ENCODE measurements at places on chromosomes 6 and 20.
A peak's percentile ranks its signal among the peaks of the same experiment; 100 is the strongest.

GRCh38 chr6:169998457-169998856, 247.0 kb downstream of the ERMARD start:
- DNase-seq, result no peak

DNA sequence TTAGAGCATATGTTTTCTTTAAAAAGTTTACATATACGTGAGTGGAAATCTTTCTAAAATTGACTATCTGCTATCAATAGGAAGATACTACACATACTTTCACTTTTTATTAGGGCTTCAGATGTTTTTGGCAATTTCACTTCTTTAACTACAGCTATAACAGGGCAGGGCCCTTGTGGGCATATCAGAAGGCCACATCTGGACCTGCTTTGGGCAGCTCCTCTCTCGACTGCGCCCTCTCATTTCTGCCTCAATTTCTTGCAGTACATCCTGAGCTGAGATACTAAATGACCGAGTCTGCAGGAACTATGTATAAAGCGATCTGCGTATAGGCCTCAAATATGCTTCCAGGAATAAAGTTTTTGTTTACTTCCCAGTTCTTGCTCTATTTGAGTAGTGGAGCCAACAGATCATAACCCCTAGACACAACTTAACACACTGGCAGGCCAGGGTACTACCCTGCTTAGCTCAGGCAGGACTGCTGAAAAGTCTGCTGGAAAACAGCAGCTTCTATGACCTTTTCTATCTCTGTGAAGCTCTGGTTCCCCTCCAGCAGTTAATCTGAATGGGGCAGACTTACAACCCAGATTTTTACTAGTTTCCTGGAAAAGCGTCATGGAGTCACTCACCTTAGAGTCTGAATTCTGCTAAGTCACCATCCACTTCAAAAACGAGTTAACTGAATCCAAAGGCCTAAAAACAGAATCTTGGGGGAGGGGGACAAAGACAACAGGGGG, 12.7 kb downstream of the GCLC start:
- DNase-seq, result no peak

- no peak for DNase-seq
Measured at GRCh38 chr6:136483906-136484305, 66.3 kb downstream of the MAP7 start.

DNA sequence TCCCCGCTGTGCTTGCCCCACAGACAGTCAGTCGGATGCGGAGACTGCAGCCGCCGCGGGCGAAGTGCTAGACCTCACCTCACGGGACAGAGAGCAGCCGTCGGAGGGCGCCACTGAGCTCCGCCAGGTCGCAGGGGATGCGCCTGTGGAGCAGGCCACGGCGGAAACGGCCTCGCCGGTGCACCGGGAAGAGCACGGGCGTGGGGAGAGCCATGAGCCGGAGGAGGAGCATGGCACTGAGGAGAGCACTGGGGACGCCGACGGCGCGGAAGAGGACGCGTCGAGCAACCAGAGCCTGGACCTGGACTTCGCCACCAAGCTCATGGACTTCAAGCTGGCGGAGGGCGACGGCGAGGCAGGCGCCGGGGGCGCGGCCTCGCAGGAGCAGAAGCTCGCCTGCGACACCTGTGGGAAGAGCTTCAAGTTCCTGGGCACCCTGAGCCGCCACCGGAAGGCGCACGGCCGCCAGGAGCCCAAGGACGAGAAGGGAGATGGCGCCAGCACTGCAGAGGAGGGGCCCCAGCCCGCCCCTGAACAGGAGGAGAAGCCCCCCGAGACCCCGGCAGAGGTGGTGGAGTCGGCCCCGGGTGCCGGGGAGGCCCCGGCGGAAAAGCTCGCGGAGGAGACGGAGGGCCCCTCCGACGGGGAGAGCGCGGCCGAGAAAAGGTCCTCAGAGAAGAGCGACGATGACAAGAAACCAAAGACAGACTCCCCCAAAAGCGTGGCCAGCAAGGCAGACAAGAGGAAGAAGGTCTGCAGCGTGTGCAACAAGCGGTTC, 66.4 kb downstream of the SSR1 start:
- no peak for DNase-seq

- no peak for DNase-seq
Measured at GRCh38 chr6:5730585-5731263, 276.0 kb downstream of the NRN1 start.

DNA sequence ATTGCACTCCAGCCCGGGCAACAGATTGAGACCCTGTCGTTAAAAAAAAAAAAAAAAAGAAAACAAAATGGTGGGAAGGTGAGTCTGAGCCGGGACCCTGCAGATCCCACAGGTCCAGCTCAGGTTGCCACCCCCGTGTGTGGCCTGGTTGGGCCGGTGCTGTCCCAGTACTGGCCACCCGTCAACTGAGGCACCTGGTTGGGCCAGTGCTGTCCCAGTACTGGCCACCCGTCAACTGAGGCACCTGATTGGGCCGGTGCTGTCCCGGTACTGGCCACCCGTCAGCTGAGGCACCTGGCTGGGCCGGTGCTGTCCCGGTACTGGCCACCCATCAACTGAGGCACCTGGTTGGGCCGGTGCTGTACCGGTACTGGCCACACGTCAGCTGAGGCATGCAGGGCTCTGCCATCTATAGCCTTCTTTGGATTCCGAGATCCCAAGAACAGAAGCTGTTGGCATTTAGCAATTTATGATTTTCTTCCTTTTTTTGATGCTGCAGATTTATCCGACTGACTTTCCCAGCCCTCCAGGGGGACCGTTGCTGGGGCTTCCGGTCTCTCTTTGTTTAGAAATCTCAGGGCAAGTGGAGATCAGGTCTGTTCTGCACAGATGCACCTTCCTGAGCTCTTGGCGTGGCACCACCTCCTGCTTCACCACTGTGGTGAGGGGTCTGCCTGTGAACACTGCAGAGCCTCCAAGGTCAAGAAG, 113.8 kb downstream of the SYCP2 start:
- DNase-seq, result no peak

DNA sequence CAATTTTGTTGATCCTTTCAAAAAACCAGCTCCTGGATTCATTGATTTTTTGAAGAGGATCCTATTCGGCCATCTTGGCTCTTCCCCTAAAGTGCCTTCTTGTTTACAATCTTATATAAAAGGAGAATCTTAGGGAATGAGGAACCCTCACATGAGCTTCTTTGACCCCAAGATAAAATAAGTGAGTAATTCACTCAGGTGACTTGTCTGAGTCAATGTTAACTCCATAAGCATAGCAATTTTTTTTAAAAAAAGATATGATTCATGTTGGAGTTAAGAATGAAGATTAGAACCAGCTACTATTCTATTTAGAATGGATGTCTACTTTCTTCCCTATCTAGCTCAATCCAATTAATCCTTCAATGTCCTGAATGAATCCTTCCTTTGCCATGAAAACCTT, 21.0 kb downstream of the WASF1 start:
- no peak for DNase-seq

- no peak for DNase-seq
Measured at GRCh38 chr6:88445188-88445965, 279.2 kb upstream of the CNR1 start.

DNA sequence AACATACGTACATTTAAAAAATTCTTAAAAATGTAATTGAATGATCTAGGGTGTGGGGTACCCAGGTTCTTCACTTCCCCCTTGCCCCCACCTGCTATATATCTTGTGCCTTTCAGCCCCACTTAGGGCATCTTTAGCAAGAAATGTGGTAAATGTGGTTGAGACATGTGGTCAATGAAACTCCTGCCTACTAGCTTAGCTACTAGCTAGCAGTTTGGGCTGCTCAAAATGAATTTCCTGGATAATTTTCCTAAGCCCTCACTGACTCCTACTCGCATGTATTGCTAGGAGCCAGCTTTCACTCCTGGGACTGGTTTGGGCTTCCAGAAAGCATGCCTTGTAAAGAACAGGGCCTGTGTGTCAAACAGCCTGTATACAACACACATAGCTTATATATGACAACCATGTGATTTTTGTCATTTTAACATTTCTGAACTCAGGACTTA, 257.3 kb downstream of the ATXN1 start:
- DNase-seq, result no peak

DNA sequence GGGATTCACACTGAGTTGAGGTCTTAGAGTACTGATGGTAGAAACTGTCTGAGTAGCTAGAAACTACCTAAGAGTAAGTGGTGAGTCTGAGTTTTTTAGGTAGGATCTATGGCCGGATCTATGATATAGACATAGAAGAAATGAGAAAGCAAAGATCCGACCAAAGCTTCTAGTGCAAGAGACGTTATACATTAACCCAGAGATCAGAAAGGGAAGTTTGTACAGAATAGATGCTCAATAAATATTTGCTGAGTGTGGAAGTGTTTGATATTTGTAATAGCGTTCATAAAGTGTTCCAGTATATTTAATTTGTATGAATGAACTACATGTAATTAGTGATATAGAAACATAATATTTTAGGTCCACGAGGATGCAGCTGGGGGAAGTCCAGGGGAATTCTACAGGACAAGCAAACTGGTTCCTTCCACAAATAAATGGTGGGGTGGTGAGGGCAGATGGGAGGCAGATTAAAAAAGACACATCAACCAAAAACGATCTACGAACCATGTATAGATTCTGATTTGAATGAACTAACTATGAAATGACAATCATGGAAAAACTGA, 31.9 kb upstream of the JARID2 start:
- DNase-seq, result no peak

- DNase-seq, result no peak
Measured at GRCh38 chr6:149441740-149442139, 41.7 kb downstream of the SUMO4 start.

DNA sequence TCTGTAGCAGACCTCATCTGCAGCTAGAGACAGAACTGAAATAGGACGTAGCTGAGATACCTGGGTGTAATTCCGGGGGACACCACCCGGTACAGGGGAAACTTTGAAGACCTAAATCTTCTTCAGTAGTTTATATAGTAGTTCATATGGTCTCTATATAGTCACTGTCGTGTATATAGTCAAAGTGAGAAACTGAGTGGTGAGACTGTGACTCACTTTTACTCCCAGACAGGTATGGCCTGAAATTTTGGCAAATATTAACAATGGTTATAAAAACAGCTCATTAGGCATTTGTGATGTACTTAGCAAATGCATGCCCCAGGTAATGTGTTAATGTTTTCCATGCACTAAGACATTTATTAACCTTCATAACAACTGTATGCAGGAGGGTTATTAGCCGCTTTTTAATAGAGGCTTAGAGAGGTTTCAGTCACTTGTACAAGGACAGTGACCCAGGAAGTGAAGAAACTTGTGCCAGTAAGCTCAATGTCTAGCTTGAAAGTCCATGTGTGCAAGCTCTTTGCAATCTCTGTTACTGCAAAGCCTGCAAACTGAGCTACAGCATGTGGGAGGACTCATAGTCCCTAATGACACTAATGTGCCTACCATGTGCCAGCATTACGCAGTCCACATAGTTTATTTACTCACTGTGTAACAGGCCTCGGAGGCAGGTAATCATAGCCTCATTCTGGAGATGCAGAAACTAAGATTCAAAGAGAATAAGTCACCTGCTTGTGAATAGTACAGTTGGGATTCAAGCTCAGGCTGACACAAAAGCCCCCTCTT, 165.4 kb upstream of the CHD6 start:
- no peak for DNase-seq

DNA sequence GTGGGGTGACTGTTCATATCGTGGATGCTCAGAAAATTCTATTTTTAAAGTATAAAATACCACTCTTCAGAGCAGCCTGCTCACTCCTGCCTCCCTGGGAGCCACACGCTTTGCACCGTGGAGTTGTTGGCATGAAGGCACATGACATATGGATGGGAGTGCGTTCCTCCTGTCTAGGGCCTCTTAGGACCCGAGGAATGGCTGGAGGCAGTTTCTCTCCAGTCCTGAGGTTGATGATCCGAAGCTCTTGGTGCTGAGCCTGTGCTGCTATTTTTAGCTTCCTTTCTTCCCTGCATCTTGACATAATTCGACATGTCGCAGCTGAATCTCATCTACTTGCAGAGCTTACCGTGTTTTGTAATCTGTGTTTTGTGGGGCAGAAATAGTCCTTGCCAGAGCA, 73.9 kb downstream of the PHACTR3 start:
- no peak for DNase-seq

GRCh38 chr6:111746983-111747382, 126.3 kb downstream of the FYN start:
- DNase-seq, result no peak

GRCh38 chr6:53532942-53533341, 12.0 kb downstream of the GCLC start:
- no peak for DNase-seq

- peak; percentile 30 for DNase-seq
Measured at GRCh38 chr6:150490586-150490985, 109.1 kb upstream of the PLEKHG1 start.

GRCh38 chr6:130516604-130517003, 150.8 kb downstream of the TMEM200A start:
- DNase-seq, result no peak

GRCh38 chr20:21232546-21233280, 70.4 kb upstream of the XRN2 start:
- no peak for DNase-seq

- DNase-seq, result no peak
Measured at GRCh38 chr6:113350461-113350860, 506.7 kb upstream of the MARCKS start.

GRCh38 chr6:159880412-159880975, 10.3 kb upstream of the MAS1 start:
- DNase-seq, result no peak

- DNase-seq, result peak; percentile 86
Measured at GRCh38 chr6:55868771-55869479, 6.5 kb downstream of the BMP5 start.

DNA sequence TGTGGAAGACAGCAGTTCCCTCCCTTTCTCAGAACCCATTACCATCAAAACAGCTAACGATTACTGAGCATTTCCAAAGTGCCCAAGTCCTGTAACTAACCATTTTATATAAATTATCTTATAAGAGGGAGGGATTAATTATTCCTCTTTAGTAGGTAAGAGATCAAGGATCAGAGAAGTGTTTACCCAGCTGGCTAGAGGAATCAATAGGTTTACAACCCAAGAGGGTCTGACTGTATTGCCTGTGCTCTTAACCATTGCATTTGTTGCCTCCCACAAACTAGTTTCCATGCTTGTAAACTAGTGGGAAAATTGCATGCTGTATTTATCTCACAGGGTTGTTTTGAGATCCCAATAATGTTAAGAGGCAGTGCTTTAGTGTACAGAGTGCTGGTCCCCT, 3.7 kb upstream of the DBNDD2 start:
- DNase-seq, result no peak

DNA sequence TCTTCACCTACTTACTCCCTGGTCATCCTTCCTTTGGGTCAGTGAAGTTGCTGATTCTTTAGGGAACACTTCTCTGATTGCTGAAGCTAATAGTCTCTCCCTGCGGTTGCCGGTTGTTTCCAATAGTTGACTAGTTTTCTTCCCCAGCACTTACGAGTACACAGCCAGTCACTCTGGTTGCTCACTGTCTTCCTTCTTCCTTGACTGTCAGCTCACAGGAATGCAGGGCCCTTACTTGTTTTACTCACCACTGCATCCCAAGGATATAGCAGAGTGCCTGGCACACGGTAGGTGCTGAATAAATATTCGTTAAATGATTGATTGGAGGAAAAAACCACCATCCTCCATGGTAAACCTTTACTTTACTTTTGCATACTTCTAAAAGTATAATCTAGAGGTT, 345.0 kb downstream of the QKI start:
- DNase-seq, result peak; percentile 70
